Endodermal cell (in vitro differentiated cells): ENCODE measurements at places on chromosomes 6 and 20. TPM values are rescaled to one million over a fixed set of nuclear protein-coding genes. Genes with fewer than 3 reads are reported as not detected.

EDN1 gene
- 0.27 to 0.40 TPM in 2 of 3 replicates, not detected in the other for total RNA-seq

SNAP25 gene
- 0.11 and 0.29 TPM in 2 replicates for total RNA-seq

LY6G5C gene
- total RNA-seq = 0.93 to 2.7 TPM (median 2.0 TPM) in 3 replicates

ATXN1 gene
- total RNA-seq = 10.2 and 15.9 TPM in 2 replicates

TBC1D32 gene
- total RNA-seq = 13.0 and 16.5 TPM in 2 replicates

CST4 gene
- total RNA-seq = 0.95 and 2.0 TPM in 2 replicates

PPP1R3G gene
- total RNA-seq = 2.7 TPM in 1 of 3 replicates, not detected in the others

ELOVL2 gene
- 7.3 to 19.7 TPM (median 7.4 TPM) in 3 replicates for total RNA-seq

DACT2 gene
- total RNA-seq = 39.9 and 44.0 TPM in 2 replicates

NFATC2 gene
- 1.9 to 3.5 TPM (median 2.1 TPM) in 3 replicates for total RNA-seq

TMC2 gene
- 0.21 to 0.24 TPM in 2 of 3 replicates, not detected in the other for total RNA-seq
